ENCODE measurements at places on chromosomes 7 and 10.

DNA sequence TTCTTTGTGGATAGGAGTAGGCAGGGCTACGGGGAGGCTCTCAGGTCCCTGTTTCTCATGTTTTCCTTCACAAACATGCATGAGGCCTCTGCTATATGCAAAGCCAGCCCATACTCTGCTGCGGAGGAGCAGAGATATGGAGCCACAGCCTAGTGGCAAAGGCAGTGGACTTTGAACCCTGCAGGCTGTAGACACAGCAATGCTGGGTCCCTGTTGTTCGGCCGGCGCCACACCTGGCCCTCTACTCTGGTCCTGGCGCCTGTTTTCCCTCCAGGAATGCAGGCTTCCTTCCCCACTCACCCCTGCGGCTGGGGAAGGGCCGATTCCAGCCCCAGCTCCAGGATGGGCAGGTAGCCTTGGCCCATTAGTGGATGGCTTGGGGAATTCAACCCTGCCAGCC is 11.5 kb downstream of the CLRN3 start:
- DNase-seq: no peak

GRCh38 chr10:89563861-89564478 is 28.6 kb upstream of the SLC16A12 start:
- peak; percentile 77 for DNase-seq

- no peak for DNase-seq
Measured at GRCh38 chr10:103419101-103419500, 22.7 kb downstream of the PDCD11 start.

GRCh38 chr10:126930131-126930882 is 25.1 kb downstream of the DOCK1 start:
- no peak for DNase-seq

- no peak for DNase-seq
Measured at GRCh38 chr10:65891073-65891981, 1034.5 kb upstream of the LRRTM3 start.

DNA sequence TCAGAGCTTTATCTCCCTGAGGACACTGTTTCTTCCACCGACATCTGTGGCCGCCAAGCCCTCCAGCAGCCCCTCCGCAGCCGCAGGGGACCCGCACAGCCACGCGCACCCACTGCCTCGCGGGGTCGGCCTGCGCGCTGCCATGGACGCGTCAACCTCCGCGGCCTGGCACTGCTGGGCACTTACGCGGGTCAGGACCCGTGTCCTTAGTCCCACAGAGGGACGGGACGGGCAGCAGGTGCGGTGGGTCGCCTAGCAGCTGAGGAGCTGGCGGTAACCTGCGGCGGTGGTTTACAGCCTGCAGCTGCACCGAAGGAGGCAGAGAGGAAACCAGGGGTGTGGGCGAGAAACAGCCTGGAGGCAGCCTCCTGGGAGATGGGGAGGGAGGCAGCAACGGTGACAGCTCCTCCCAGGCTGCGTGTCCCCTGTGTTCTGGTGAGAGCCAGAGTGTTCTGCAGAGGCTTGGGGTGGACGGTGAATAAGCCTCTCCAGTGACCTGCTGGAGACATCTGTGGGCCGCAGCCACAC is 61.3 kb downstream of the SEC61G start:
- DNase-seq: no peak

DNA sequence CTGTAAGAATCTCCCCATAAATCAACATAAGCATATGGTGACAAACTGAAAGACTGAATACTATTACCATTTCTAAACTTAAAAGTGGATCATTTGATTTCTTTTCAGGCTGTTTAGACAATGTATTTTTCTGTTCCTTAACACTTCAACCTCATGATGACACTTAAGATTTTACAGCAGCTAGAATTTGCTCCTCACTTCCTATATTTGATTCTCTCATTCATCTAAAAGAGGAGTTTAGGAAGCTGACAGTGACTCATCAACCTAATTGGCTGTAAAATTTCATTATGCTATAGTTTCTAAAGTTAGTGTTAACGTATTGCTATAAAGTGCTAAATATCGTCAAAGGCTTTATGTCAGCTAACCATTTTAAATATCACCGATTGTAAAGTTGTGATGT is 478.7 kb downstream of the GRM8 start:
- DNase-seq: no peak

DNA sequence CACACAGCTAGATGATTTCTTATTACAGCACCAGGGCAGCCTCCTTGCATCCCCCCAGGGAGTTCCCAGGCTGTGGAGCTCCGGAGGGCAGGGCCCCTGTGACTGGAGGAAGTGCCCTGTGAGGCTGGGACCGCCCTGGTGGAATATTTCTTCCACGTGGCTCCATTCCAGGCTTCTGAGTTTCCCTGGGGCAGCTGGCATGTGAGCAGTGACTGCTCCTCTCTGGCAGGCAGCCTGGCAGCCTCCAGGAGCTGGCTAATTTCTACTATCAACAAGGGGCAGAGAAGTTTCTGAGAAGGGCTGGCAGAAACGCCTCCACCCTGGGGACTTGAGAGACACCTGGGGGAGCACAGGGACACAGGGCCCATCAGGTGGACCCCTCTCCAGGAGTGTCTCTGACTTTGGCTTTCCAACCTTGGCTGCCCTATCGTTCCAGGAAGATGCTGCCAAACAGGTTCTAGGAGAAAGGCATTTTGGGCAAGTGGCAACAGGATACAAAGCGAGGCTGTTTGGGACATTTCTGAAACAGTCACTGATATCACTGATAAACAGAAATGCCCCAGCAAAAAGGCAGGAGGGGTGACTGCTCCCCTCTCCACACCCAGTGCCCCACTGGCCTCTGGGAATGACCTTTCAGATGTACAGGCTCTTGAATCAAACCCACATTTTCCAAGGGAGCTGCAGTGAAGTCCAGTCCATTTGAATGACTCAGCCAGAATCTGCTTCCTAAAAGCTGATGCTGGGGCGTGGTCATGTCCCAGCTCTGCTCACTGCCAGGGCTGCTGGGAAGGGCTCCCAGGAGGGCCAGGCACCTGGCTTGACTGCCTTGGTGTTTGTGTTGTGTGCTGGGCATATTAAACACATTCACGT is 16.1 kb downstream of the MYOF start:
- DNase-seq: peak; percentile 97

All from cardiac fibroblast (primary cell).